ENCODE measurements at places on chromosomes 6 and 20.

DNA sequence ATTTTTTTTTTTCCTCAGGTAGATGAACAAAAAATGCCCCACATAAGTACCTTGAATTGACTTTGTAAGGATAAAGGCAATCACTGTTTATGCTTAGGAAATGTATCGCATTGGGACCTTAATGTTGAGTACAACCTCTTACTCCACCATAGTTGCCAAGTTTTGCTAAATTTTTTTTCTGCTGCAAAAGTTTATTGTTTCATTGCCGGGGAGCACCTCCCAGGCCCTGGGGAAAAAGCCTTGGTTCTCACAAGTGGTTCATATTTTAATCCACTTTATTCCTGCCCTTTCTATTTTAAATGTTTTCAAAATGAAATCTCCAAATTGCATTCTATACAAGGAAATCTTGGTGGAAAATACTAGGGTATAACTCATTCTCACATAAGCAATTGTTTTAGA is 52.3 kb upstream of the UTRN start:
- H3K36me3 ChIP-seq, result no peaks in the 10 kb centered on the region
- no peak for DNase-seq
- H3K27ac ChIP-seq, result no peak overlapping the region
- H3K4me1 ChIP-seq, result no peaks in the 10 kb centered on the region
- no peaks in the 10 kb centered on the region for H3K27me3 ChIP-seq
- H3K4me3 ChIP-seq, result no peak overlapping the region

DNA sequence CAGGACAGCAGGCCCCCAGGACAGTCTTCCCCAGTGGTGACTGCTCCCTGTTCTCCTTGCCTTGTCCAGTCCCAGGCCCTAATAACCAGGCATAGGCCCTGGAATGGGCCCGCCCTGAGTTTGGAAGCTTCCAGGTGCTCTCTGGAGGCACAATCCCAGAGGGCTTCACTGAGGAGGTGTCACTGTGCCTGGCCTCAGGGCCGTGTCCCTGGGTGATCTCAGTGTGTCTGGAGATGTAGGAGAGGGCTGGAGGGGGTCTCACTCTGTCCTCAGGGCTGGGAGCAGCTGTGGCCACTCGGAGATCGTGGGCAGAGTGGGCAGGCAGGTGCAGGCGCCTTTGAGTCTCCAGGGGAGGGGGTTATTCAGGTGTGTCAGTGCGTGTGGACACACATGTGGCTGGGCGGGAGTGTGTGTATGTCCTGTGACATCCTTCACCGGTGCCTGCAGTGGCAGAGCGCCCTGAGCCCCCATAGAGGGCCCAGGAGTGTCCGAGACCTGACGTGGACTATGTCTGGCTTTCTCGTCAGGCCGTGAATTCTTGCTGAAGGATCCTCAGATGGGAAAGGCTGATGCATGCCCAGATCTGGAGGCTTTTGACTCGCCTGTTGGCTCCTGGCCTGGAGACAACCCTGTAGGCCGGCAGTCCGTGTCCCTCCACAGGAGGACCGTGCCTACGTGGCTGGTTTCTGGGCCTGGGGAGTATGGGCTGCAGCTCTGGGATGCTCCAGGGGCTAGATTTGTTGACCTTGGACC is 5.5 kb upstream of the NPBWR2 start:
- DNase-seq, result no peak
- H3K27ac ChIP-seq, result no peak overlapping the region
- H3K4me3 ChIP-seq, result no peak overlapping the region
- no peaks in the 10 kb centered on the region for H3K4me1 ChIP-seq

DNA sequence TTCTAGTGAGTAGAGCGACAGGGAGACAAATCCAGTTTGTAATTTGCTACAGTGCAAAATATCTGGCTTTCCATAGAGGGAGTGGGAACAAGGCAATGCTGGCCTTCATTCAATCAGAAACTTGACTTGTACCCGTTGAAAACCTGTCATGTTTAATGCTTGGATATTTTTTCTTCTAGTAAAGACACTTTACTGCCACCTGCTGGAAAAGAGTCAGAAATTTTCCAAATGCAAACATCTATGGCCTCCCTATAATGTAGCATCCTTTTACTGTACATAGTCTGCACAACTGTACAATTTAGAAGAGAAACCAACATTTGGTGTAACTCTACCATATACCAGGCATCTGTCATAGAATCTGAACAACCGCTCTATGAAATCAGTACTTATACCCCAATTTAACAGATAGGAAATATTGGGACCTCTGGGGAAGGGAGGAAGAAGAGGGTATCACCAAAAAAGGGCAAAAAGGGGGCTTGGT is 16.7 kb upstream of the TBC1D20 start:
- no peaks in the 10 kb centered on the region for H3K4me1 ChIP-seq
- no peak overlapping the region for H3K4me3 ChIP-seq
- no peak overlapping the region for H3K27ac ChIP-seq
- peak; percentile 62 for DNase-seq

GRCh38 chr6:12653486-12653885 is 63.1 kb upstream of the PHACTR1 start:
- no peaks in the 10 kb centered on the region for H3K36me3 ChIP-seq
- no peaks in the 10 kb centered on the region for H3K27me3 ChIP-seq
- H3K27ac ChIP-seq, result no peak overlapping the region
- no peak overlapping the region for H3K4me3 ChIP-seq
- DNase-seq, result no peak
- no peaks in the 10 kb centered on the region for H3K4me1 ChIP-seq

DNA sequence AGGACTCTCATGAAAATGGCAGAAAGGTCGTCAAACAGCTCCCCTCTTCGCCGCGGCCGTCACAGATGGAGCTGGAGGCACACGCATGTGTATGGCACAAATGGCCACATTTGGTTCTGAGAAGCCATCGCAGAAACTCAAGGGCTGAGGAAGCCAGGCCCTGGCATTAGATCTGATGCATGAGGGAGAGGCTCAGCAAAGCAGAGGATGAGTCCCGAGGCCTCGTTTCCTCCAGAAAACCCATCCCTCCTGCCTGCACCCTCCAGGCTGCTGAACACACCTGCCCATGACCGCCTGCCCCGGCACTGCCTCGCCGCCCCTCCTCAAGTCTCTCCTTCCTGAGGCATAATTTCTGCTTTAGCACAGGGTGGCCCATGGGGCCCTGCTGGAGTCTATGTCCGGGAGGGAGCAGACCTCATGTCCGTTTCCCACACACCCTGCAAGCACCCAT is 240.3 kb downstream of the DLL1 start:
- H3K4me3 ChIP-seq, result no peak overlapping the region
- no peak for DNase-seq
- no peaks in the 10 kb centered on the region for H3K27me3 ChIP-seq
- H3K27ac ChIP-seq, result no peak overlapping the region
- H3K4me1 ChIP-seq, result no peaks in the 10 kb centered on the region
- no peaks in the 10 kb centered on the region for H3K36me3 ChIP-seq

DNA sequence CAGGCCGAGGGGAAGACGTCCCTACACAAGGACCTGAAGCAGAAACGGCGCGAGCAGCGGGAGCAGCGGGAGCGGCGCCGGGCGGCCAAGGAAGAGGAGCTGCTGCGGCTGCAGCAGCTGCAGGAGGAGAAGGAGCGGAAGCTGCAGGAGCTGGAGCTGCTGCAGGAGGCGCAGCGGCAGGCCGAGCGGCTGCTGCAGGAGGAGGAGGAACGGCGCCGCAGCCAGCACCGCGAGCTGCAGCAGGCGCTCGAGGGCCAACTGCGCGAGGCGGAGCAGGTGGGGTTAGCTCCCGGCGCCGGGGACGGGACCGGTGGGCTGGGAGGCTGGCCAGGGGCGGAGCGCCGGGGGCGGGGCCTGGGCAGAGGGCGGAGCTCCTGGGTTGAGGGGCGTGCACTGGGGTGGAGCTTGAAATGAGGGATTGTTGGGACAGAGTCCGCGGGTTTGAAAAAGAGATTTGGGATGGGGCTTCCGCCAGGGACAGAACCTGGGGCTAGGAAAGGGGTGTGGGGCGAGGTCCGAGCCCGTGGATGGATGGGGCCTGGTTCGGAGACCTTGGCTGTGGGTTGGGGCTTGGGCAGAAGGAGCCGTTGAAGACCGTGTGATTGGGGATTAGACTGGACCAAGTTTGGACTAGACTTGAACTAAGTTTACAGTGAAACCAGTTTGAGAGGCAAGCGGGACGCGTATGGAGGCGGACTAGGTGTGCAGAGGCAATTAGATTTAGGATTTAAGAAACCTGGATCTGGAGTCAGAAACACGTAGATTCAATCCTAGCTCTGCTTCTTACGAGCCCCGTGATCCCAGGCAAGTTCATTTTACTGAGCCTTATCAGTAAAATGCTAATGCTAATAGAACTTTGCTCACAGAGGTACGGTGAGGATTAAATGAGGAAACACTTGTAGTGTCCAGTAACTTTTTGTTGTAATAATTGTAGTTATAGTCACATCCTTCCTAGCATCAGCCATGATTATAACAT is 20.9 kb downstream of the DEF6 start:
- peak; percentile 96 for DNase-seq
- H3K4me1 ChIP-seq, result no peaks in the 10 kb centered on the region
- peak overlapping the region; percentile 49 for H3K4me3 ChIP-seq
- H3K27ac ChIP-seq, result no peak overlapping the region
- H3K36me3 ChIP-seq, result no peaks in the 10 kb centered on the region

- peaks cover 2% of the 10 kb centered on the region for H3K36me3 ChIP-seq
- no peak overlapping the region for H3K27ac ChIP-seq
- no peak overlapping the region for H3K4me3 ChIP-seq
- H3K4me1 ChIP-seq, result no peaks in the 10 kb centered on the region
Observed at GRCh38 chr20:34921436-34921835, 34.2 kb downstream of the GSS start.

DNA sequence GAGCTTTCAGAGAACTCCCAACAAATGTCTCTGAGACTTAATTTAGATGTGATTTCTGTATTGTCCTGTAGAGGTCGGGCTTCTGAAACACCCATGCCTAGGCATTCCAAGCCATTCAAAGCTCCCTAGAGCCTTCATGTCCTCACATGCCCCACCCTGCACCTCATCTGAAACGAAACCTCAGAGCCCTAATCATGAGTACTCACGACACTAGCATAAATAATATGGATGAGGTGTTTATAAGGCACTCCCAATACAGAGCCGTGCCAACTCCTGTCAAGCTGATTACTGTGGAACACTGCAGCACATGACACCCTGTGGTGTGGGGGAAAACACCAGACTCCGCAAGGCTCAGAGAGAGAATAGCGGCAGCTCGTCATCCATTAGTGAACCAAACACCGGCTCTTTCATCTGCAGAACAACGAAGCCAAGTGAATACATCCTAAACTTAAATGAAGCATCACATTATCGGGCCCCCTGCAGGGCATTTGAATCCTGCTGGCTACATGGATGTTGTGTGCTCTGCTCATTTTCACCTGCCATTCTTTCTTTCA is 83.8 kb downstream of the FNDC1 start:
- H3K27me3 ChIP-seq, result no peaks in the 10 kb centered on the region
- H3K4me1 ChIP-seq, result no peaks in the 10 kb centered on the region
- no peaks in the 10 kb centered on the region for H3K36me3 ChIP-seq
- no peak overlapping the region for H3K4me3 ChIP-seq
- peak; percentile 78 for DNase-seq

GRCh38 chr6:32337186-32337805 is 34.4 kb downstream of the TSBP1 start:
- no peak overlapping the region for H3K4me3 ChIP-seq
- no peaks in the 10 kb centered on the region for H3K36me3 ChIP-seq
- no peaks in the 10 kb centered on the region for H3K4me1 ChIP-seq
- peak; percentile 22 for DNase-seq
- H3K27ac ChIP-seq, result no peak overlapping the region
- H3K27me3 ChIP-seq, result no peaks in the 10 kb centered on the region

GRCh38 chr6:137102851-137103492 is 58.2 kb upstream of the IL20RA start:
- H3K4me3 ChIP-seq, result no peak overlapping the region
- H3K27ac ChIP-seq, result no peak overlapping the region
- no peaks in the 10 kb centered on the region for H3K27me3 ChIP-seq
- no peaks in the 10 kb centered on the region for H3K36me3 ChIP-seq
- peak; percentile 25 for DNase-seq
- no peaks in the 10 kb centered on the region for H3K4me1 ChIP-seq

DNA sequence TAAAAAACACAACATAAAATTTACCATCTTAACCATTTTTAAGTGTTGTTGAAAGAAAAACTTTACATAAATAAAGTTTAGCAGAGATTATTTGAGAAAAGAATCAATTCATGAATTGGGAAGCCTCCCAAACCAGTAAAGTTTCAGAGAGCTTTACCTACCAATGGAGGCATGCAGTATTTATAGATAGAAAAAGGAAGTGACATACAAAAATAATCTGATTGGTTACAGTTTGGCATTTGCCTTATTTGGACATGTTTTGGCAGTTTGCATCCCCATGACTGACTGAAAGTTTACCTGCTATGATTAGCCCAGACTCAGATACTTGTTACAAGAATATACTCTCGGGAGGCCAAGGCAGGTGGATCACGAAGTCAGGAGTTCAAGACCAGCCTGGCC is 3.7 kb upstream of the CMTR1 start:
- peaks cover 2% of the 10 kb centered on the region for H3K4me1 ChIP-seq
- no peak overlapping the region for H3K4me3 ChIP-seq
- no peaks in the 10 kb centered on the region for H3K27me3 ChIP-seq
- no peak for DNase-seq

DNA sequence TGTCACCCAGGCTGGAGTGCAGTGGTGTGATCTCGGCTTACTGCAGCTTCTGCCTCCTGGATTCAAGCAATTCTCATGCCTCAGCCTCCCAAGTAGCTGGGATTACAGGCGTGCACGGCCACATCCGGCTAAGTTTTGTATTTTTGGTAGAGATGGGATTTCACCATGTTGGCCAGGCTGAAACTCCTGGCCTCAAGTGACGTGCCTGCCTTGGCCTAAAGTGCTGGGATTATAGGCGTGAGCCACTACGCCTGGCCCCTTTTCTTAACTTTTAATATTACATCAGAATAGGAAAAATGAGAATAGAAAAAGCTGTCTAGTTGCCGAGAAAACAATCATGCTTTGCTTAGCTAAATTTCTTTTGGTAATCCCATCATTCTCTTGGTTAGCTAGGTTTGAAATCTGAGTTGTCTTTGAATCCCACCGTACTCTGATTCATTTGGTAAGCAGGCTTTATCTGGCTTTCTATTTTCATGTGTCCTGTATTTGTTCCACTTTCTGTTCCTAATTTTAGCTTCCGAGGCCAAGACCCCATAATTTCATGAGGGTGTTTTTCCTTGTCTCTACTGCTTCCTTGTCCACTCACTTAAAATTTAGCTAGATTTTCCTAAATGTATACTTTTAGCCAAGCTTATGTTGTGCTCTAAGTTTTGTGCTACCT is 83.5 kb downstream of the NCOA3 start:
- H3K4me3 ChIP-seq, result no peak overlapping the region
- no peaks in the 10 kb centered on the region for H3K27me3 ChIP-seq
- H3K36me3 ChIP-seq, result no peaks in the 10 kb centered on the region

- H3K36me3 ChIP-seq, result no peaks in the 10 kb centered on the region
- no peak overlapping the region for H3K27ac ChIP-seq
- DNase-seq, result no peak
- no peak overlapping the region for H3K4me3 ChIP-seq
- peaks cover 5% of the 10 kb centered on the region for H3K4me1 ChIP-seq
Observed at GRCh38 chr20:48031122-48031521, 245.8 kb upstream of the SULF2 start.

- H3K4me3 ChIP-seq, result no peak overlapping the region
- H3K36me3 ChIP-seq, result no peaks in the 10 kb centered on the region
- no peak for DNase-seq
- H3K27me3 ChIP-seq, result no peaks in the 10 kb centered on the region
- no peak overlapping the region for H3K27ac ChIP-seq
- H3K4me1 ChIP-seq, result no peaks in the 10 kb centered on the region
Observed at GRCh38 chr6:18021166-18021850, 33.9 kb upstream of the KIF13A start.
